ENCODE measurements at places on chromosomes 16 and 17. TPM values are rescaled to one million over a fixed set of nuclear protein-coding genes. Genes with fewer than 3 reads are reported as not detected.

TMEM106A gene
- 10.1 TPM for total RNA-seq

PDE6G gene
- 76.5 TPM for total RNA-seq

- peak; percentile 23 for DNase-seq
These were observed 28.2 kb downstream of the BCO1 start for GRCh38 chr16:81266680-81267095.

DNA sequence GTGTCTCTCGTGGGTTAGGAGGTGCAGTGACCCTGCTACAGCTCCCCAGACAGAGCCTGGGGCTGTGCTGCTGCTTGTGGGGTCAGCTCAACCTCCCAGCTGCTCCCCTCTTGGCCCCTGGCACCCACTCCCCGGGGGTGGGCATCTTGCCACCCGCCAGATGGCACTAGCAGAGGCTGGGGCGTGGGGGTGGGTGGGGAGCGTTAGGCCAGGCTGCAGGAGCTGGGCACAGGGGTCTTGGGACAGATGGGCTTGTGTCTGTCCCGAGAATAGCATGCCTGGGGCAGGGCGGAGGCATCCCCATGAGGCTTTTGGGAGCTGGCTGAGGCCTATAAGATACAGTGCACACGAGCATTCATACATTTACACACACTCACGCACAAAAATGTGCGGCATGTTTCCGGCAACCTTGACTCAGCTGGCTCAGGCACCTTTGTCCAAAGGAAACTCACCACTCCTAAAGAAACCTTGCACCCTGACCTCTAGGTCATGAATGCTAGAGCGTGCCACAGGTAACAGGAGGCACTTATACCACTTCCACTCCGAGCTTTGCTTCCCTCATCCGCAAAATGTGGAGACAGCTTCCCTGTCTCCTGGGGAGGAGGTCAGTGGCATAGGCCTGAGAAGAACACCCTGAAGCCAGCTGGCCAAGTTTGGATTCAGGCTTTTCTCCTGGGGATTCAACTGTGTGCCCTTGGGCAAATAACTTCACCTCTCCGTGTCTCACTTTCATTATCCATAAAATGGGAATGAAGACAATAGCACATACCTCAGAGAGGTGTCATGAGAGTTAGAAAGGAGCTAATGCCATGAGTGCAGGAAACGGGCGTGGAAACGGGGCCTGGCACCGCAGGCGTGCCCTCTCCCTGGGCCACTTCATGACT lies 78.9 kb upstream of the LHX1 start:
- DNase-seq: no peak

GRCh38 chr17:59001158-59001814 lies 105.4 kb downstream of the TRIM37 start:
- DNase-seq: peak; percentile 90

SERPINF2 gene
- total RNA-seq: 0.31 TPM

DNA sequence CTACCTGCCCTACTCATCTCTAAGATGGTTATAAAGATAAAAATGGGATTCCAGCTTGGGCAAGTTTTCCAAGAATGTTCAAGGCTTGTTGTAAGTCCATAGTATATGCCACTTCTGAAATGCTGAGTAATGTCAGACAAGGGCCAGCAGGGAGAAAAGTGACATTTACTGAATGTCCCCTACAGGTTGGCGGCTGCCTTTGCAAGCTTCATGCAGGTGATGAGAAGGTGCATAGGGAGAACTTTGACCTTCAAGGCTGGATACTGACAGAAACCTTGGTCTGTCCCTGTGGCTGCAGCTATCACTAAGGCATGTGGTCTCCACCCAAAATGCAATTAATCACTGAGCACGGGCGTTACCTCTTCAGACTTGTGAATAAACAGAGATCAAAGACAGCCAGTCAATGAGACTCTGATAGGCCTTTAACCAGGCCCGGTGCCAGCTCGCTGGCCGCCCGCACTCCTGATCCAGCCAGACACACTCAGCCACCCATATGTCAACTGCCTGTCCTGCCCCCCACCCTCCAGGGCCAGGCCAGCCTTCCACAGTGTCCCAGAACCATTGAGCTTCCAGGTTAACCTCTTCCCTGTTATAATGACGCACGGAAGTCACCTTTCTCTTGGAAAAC lies 26.8 kb upstream of the AXIN2 start:
- DNase-seq: no peak

EPN3 gene
- not detected for total RNA-seq

GRAP gene
- total RNA-seq: 26.3 TPM

PRR35 gene
- total RNA-seq: not detected

GRCh38 chr16:81006813-81007695 lies at the start of the genes CENPN and CMC2:
Gene CENPN (plus strand): TSS chr16:81007214. CDS start chr16:81011940, 4,726 bp downstream.
Gene CMC2 (minus strand): TSS chr16:81006885. CDS start chr16:80997394, 9,491 bp downstream.
- peak; percentile 98 for DNase-seq

GRCh38 chr17:43171586-43172487 lies 823 bp downstream of the NBR1 start:
- DNase-seq: peak; percentile 32

DNA sequence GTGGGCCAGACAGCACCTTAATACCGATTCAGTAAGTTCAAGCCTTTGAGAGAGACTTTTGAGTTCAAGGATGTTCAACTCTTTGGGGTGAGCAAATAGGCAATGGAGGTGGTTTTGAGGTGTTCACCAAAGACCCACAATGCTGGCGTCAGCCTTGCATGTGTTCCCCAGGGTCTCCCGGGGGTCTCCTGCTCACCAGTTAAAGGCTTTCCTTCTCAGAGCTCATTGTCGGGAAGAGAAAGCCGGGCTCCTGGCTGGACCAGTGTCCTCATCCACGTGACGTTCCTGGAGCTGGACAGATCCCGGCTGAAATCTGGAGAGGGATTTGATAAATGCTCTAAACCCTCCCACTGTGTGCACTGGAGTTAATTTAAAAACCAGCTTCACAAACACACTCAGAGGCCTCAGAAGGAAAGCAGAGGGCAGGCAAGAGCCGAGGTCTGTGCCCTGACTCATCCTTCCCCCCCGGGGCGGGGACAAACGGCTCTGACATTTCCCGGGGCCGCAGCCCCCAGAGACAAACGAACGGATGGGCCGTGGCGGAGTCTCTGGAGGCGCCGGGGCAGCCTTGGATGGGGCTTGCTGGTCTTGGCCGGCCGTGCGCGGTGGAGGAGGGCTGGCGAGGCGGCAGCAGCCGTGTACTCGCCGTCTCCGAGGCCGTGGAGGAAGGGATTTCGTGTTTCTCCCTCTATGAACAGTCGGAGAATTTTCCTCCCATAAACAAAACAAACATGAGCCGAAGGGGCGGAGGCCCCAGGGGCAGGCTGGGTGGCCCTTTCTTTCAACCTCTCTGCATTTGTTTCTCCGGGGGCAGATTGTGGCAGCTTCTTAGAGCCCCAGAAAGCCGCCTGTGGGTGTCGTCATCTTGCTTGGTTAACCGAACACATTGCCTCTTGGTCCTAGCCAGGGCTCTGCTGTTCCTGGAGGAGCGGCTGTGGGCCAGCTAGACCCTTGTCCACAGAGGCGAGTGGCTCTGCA lies 94.2 kb downstream of the NTN1 start:
- peak; percentile 70 for DNase-seq

- no peak for DNase-seq
These were observed 70.5 kb downstream of the RBBP6 start for GRCh38 chr16:24609740-24610415.

GP2 gene
- total RNA-seq: not detected

FBXW10 gene
- not detected for total RNA-seq

DNA sequence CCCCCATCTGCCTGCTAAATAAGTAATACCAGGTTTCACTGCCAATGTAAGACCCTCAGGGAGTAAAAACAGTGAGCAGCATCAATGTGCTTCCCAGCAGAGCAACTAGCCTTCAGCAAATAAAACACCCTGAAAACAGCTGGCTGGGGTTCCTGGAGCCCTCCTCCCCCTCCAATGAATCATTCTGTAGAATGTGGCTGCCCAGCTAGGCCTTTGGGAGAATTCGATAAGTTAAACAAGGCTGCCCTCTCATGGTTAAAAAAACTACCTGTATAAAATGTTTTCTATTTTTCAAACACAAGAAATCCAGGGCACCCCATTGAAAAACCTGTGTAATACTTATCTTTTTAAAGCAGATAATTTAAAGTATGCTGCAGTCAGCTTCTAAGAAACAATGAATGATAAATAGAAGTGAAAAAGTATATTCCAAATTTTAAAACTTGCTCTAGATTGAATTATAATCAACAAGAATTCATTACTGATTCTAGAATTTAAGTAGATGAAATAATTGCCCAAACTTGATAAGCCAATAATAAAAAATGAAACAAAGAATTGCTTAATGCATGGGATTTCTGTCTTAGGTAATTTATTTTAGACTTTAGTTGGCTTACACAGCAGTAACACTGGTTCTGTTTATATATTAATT lies 9.4 kb upstream of the TOM1L1 start:
- no peak for DNase-seq

KRTAP1-5 gene
- not detected for total RNA-seq

DNA sequence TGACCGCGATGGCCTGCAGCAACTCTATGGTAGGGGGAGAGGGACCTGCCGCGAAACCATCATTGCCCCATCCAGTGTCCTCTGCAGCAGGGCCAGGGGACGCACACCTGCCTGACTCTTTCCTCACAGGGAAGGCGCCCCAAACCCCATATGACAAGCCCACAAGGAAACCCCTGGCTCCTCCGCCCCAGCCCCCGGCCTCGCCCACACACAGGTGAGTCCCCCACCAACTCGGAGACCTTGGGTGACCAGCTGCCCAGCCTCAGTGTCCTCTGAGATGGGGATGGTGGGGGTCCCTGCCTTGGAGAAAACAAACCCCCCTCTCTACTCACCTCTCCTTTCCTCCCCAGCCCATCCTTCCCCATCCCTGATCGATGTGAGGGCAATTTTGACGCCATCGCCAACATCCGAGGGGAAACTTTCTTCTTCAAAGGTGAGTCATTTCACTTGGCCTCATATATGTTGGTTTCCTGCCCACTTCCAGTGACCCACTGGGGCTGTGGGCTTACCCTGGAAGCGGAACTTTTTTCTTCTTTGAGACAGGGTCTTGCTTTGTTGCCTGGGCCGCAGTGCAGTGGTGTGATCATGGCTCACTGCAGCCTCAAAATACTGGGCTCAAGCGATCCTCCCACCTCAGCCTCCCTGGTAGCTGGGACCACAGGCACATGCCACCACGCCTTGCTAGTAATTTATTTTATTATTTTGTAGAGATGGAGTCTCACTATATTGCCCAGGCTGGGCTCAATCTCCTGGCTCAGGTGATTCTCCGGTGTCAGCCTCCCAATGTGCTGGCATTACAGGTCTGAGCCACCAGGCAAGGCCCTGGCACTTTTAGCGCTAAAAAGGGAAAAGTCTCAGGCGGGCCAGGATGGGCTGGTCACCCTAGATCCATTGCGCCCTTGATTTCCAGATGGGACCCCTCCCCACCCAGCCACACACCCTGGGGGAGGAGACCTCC lies 8.0 kb upstream of the IL32 start:
- no peak for DNase-seq

- peak; percentile 36 for DNase-seq
These were observed 7.6 kb downstream of the HDAC5 start for GRCh38 chr17:44115585-44116415.

CMTM4 gene
- total RNA-seq: 1.2 TPM

TBX6 gene
- total RNA-seq: 1.3 TPM
